ENCODE measurements at places on chromosomes 1 and 21.

DNA sequence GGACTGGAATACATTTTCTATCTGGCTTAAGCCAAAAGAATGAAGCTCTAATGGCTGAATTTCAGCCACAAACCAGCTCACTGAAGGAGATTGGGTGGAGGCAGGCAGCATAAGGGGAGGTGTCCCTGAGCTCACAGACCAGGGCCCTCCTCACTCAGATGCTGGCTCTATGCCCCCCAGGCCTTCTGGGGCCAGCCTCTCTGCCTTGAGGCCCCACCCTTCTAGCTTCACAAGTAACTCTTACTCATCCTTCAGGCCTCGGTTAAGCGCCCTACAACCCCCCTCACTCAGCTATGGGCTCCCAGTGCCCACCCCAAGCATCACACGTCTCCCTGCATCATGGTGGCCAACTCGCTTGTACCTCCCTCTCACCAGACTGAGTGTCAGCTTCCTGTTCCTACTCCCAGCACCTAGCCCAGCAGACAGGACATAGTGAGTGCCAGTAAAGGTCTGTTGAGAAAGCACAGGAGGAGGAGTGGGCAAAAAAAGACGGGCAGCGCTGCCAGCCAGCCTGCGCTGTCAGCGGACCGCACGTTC, 40.8 kb upstream of the GPR157 start:
- DNase-seq: no peak

DNA sequence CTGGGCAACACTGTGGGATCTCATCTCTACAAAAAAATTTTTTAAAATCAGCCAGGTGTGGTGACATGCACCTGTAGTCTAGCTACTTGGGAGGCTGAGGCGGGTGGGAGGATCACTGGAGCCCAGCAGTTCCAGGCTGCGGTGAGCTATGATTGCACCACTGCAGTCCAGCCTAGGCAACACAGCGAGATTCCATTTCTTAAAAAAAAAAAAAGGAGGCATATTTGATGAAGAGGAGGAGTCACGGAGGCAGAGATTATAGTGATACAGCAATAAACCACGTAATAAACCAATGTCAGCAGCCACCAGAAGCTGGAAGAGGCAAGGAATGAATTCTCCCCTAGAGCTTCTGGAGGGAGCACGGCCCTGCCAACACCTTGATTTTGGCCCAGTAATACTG, 4.0 kb downstream of the LIX1L start:
- DNase-seq: no peak

DNA sequence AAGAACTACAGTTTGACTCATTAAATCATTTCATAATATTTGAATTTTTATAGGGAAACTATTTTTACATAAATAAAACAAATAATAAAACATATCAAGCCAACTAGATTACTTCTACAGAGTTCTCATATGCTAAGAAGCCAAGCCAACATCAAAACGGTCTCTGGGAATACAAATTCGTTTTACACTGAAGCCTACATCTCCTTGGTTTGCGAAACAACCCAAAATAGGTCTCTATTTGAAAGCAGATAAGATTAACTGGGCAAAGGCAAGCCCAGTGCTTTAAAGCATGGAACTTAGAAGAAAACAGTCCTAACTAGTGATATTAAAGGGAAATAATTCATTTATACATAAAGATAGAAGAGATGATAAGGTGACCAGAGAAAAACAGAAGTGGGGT, 25.3 kb downstream of the MIXL1 start:
- no peak for DNase-seq

DNA sequence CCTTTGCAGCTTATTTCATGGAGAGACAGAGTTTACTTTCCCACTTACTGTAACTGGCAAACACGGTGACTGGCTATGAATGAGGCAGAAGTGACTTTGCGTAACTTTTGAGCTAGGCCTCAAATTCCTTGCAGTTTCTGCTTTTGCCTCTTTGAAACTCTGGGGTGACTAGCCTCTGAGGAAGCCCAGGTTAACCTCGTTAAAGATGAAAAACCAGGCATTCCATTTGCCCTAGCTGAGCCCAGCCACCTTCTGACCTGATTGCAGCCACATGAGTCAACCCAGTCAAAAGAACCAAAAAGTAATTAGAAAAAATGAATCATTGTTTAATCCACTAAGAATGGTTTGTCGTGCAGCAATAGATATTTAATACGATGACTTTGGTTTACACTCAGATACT, 20.4 kb downstream of the PRMT6 start:
- no peak for DNase-seq

DNA sequence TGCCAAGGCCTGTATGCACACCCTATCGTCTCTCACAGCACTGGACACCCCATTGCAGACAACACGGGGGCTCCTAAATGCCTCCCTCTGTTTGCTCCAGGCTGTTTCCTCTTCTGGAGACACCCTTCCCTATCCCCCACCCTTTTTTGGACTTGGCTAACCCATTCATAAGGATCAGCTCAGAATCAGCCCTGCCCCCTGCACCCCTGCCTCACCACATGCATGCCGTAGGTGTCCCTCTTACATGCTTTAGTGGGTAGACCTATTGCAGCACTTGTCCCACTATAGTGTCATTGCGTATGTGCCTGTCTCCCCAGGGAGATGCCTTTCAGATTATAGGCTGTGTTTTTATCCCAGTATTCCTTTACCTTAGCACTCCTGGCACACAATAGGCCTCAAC, 30.9 kb downstream of the OPTC start:
- DNase-seq: no peak

GRCh38 chr1:103220631-103221041, 112.3 kb upstream of the COL11A1 start:
- DNase-seq: no peak

- DNase-seq: peak; percentile 2
Measured at GRCh38 chr1:235513495-235514366, 9.5 kb upstream of the B3GALNT2 start.

- no peak for DNase-seq
Measured at GRCh38 chr1:117671781-117672501, 66.1 kb downstream of the TENT5C start.

DNA sequence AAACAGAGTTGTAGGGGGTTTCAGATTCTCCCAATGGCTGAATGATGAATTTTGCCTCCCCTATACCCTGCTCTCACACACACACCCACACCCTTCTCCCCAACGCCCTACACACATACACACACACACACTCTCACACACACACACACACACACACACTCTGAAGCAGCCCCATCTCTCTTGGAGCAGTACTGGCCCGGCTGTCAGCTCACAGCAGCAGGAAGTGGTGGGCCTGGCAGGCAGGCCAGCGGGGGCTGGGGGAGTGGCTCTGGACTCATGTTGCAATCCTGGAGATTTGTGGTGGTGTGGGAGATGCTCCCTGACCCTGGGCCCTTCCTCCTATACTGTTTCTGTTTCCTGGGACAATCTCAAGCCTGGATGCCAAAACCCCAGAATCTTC, 2.2 kb downstream of the IKBKE start:
- DNase-seq: no peak

DNA sequence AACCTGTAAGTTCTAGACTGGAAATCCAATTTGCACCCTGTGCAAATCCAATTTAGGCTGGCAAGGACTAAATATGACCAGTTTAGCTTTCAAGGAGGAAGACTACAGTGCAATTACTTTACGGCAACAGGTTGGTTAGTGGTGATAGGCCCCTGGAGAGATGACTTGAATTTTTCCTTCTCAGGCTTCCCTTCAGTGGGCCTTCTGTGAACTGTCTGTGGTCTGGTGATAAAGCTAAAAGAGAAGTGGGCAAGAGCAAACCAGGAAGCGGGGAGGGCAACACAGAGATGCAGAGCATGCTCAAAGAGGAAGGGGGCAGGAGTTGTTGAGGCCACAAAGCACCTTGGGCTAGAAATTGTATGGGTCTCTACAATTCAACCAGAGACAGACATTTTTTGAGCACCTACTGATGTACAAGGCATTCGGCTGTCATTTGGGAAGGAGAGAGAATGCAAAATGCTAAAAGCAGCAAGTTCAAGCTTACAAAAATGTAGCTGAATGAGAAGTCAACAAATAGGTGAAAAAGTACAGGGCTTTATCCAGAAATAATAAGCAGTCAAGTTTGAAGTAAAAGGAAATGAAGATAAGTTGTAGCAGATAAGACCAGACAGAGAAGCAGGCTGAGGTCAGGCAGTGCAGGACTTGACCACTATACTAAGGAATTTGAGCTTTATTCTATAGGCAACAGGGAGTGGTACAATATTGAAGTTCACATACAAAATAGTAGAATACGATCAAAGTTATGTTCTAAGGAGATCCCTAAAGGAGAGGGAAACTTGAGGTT, 23.9 kb downstream of the INPP5B start:
- DNase-seq: no peak

DNA sequence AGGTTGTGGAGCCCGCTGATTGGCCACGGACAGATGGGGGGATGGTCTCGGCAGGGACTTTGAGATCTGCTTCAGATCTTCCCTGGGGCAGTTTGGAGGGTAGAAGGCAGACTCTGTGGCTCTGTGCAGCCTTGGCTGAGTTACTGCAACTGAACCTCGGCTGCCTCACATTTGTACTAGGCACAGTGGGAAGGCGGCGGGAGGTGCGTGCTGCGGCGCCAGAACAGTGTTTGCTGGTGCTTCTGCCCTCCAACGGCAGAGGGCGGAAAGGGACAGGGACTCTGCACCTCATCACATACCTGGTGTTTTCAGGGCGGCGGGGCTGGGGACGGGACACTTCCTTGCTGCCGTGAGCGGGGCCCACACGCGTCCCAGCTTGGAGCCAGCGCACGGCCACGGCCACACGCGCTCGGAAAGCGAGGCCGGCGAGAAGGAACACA, 26.2 kb downstream of the SLC66A1 start:
- DNase-seq: no peak

GRCh38 chr1:99270646-99271045, 6.4 kb downstream of the PLPPR4 start:
- no peak for DNase-seq

DNA sequence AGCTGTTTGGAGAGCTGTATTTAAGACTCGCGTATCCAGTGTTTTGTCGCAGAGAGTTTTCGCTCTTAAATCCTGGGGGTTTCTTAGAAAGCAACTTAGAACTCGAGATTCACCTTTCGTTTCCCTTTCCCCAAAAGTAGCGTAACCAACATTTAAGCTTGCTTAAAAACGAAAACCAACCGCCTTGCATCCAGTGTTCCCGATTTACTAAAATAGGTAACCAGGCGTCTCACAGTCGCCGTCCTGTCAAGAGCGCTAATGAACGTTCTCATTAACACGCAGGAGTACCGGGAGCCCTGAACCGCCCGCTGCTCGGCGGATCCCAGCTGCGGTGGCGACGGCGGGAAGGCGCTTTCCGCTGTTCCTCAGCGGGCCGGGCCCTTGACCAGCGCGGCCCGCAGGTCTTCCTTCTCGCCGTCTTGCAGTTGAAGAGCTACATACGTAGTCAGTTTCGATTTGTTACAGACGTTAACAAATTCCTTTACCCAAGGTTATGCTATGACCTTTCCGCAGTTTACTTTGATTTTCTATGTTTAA, 1.9 kb downstream of the OLIG1 start:
- DNase-seq: no peak

DNA sequence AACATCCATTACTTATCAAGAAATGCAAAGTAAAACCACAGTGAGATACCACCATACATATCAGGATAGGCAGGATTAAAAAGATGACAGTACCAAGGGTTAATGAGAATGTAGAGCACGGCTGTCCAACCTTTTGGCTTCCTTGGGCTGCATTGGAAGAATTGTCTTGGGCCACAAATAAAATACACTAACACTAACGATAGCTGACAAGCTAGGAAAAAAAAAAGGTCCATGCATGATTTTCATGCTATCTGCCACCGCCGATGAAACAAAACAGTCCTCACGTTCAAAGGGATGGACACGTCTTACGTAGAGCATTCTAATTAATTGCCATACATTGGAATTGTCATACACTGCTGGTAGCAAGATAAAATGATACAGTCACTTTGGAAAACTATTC, 14.3 kb downstream of the BACH1 start:
- no peak for DNase-seq

- no peak for DNase-seq
Measured at GRCh38 chr1:53391982-53392381, 64.1 kb upstream of the LRP8 start.

- no peak for DNase-seq
Measured at GRCh38 chr1:223227031-223227430, 84.0 kb upstream of the TLR5 start.

- no peak for DNase-seq
Measured at GRCh38 chr1:211811126-211811525, 19.4 kb downstream of the LPGAT1 start.

DNA sequence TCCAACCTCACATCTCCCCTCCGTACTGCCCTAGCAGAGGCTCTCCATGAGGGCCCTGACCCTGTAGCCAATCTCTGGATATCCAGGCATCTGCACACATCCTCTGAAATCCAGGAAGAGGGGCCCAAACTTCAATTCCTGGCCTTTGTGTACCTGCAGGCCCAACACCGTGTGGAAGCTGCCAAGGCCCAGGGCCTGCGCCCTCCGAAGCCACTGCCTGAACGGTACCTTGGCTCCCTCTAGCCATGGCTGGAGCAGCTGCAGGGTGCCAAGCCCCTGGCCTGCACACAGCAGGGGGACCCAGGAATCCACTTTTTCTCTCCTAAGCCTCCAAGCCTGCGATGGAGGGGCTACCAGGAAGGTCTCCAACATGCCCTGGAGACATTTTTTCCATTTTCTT, 84.2 kb downstream of the PTGER3 start:
- DNase-seq: no peak

DNA sequence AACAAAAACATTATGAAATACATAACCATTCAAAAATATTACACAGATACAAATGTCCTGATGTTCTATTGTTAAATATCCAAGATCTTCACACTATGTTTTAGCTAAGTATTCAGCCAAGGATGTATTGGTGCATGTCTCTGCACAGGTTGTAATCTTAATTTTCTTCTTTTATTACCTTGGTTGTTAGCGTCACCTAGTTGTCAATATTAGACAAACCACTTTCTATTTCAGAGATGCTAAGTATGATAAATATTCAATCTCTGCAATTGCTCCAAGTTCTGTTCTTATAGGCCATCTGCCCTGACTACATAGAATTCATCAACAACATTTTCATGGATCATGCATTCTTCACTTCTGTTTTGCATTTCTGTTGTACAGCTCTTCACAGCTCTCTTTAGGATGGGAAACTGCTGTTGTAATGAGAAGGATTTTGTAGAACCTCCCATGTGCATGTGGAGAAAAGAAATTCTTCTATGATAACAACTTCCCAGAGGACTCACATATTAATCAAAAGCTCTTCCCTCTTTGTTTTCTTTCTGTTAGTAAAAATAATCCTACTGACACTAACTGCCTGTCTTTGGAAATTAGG, 380.1 kb downstream of the NUF2 start:
- DNase-seq: no peak

DNA sequence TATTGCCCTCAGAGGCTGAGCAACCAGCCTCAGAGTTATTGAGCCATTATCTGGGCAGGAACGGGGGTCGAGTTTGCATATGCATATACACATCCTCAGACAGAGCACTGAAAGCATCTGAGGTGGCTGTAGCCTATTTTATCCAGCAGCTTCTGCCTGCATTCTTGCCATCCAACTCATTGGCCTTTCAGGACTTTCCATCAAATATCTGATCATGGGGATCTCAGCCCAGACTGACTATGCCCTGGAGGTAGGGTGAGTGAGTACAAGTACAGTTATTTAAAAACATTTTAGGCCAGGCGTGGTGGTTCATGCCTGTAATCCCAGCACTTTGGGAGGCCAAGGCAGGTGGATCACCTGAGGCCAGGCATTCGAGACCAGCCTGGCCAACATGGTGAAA, 1.8 kb upstream of the MTF1 start:
- no peak for DNase-seq

- no peak for DNase-seq
Measured at GRCh38 chr1:94068999-94069918, 51.7 kb downstream of the ABCA4 start.

- DNase-seq: no peak
Measured at GRCh38 chr1:62210960-62211359, 16.3 kb downstream of the L1TD1 start.
